Vagina (tissue), 2 donors: ENCODE measurements at places on chromosomes 2 and 18. TPM values are rescaled to one million over a fixed set of nuclear protein-coding genes. Genes with fewer than 3 reads are reported as not detected.

GRCh38 chr2:86305195-86305914, 32.1 kb downstream of the REEP1 start:
- no peak overlapping the region for H3K4me3 ChIP-seq
- H3K27me3 ChIP-seq = no peaks in the 10 kb centered on the region
- no peak overlapping the region for H3K27ac ChIP-seq
- no peak for DNase-seq

Gene GAD1
- not detected for total RNA-seq

DNA sequence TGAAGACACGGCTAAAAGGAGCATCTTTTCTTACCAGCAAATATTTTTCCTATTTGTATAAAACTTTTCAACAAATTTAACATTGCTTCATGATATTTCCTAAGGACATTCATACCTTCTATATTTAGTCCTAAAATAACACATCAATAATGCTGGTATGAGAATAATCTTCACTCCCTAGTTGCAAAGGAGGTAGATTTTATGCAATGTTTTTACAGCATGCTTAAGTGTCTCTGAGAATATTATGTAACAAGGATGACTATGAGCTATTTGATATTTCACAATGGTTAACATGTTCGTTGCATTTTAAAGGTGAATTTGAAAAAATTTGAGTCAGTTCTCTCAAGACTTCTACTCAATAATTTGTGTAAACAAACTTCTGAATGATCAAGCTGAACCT, 506.7 kb downstream of the NUP35 start:
- H3K27me3 ChIP-seq = no peaks in the 10 kb centered on the region
- DNase-seq = no peak
- no peak overlapping the region for H3K27ac ChIP-seq
- no peaks in the 10 kb centered on the region for H3K4me1 ChIP-seq
- H3K4me3 ChIP-seq = no peak overlapping the region
- no peaks in the 10 kb centered on the region for H3K36me3 ChIP-seq

Gene CFAP221
- total RNA-seq = 3.9 TPM

GRCh38 chr18:56286775-56287325, 351.5 kb downstream of the TXNL1 start:
- no peaks in the 10 kb centered on the region for H3K4me1 ChIP-seq
- no peaks in the 10 kb centered on the region for H3K36me3 ChIP-seq
- H3K27ac ChIP-seq = no peak overlapping the region
- no peak for DNase-seq
- H3K4me3 ChIP-seq = no peak overlapping the region
- no peaks in the 10 kb centered on the region for H3K27me3 ChIP-seq

DNA sequence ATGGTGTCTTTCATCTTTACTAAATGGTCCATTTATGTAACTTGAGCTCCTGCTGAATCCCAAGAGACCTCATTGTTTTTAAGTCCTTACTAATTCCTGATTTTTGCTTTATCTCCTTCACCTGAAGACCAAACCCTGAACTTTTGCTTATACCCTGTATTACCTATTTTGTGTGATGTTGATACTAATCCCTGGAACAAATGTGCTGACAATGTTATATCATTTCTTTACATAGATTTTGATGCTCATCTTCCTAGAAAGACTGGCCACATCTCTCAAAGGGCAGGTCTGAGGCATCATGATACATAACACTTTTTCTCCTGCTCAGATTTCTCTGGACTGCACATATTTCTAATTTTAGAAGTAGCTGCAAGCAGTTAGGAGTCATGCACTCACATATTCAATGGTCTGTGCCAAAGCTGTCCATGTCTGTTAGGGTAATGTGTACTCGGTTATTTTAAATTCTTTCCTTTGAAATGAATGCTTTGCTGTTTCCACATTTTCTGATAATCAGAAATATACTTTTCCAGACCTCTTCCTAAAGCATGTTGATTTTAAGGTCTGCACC, 427.9 kb upstream of the HNRNPA3 start:
- H3K27ac ChIP-seq = no peak overlapping the region
- H3K4me3 ChIP-seq = no peak overlapping the region
- H3K27me3 ChIP-seq = no peaks in the 10 kb centered on the region
- no peak for DNase-seq

- no peak overlapping the region for H3K4me3 ChIP-seq
- no peaks in the 10 kb centered on the region for H3K36me3 ChIP-seq
- H3K27ac ChIP-seq = no peak overlapping the region
- H3K27me3 ChIP-seq = no peaks in the 10 kb centered on the region
- DNase-seq = no peak
Measured at GRCh38 chr2:86213056-86213455, 13.8 kb downstream of the MRPL35 start.

Gene TMEM17
- total RNA-seq = 0.98 TPM

Gene ARL4C
- 17.4 TPM for total RNA-seq

DNA sequence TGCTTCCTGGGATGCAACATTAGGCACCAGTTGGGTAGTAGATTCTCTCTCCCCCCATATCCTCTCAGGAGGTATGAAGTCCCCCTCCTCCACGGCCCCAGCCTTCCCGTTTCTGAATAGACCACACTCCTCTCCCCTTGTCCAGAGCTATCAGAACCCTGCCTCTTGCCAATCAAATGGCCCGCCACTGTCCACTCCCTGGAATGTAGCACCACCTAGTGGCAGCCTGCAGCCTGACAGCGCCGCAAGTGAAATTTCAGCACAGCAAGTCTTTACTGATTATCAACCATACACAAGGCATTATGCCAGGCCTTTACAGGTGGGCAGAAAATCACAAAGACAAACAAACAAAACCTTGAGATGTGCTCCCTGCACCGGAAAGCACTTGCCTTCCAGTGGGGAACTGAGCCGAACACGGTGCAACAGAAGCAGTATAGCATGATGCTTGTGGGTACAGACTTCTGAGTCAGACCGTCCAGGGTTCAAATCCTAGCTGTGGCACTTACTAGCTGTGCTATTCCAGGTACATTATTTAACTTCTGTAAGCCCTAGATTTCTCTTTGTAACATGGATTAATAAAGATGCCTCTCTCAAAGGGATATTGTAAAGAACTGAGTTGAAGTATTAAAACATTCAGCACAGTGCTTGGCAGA, 174.0 kb downstream of the SMAD2 start:
- H3K4me3 ChIP-seq = no peak overlapping the region
- no peak for DNase-seq

Gene DYNC2LI1
- total RNA-seq = 29.7 TPM

DNA sequence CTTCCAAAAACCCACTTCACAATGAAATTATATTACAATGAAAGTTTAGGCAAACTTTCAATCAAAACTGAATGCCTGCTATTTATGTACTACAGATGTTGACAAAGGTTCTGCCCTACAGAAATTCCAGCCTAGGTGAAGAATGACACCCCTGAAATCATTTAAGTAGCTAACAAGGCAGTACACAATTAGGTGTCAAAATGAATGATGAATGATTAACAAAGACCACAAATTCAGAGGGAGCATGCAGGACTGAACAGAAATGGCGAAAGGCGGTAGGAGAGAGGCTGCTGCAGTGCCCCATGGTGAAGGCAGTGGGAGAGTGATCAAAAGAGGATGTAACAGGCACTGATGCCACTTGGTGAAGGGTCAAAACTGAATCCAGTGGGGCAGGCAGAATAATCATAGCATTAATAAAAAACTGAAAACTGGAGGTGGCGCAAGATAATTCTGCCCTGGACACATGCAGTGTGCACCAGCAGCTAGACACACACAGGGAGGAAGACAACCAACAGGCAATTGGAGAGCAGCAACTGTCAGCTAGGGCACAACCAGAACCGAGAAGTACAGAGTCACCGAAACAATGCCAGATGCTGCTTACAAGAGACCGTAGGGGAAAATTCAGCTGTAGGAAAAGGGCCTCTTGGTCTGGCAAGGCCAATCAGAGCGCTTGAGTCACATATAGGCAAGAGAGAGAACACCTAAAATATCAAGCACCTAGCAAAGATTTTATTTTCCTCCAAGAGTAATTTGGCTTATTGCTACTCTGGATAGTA, 4.5 kb downstream of the TMEM131 start:
- DNase-seq = no peak
- no peak overlapping the region for H3K27ac ChIP-seq
- no peaks in the 10 kb centered on the region for H3K27me3 ChIP-seq
- peaks cover 43% of the 10 kb centered on the region for H3K4me1 ChIP-seq
- no peaks in the 10 kb centered on the region for H3K36me3 ChIP-seq

- H3K4me3 ChIP-seq = no peak overlapping the region
- H3K27me3 ChIP-seq = no peaks in the 10 kb centered on the region
- no peaks in the 10 kb centered on the region for H3K36me3 ChIP-seq
- H3K27ac ChIP-seq = no peak overlapping the region
- H3K4me1 ChIP-seq = no peaks in the 10 kb centered on the region
Measured at GRCh38 chr2:88810017-88810416, 118.5 kb downstream of the RPIA start.

DNA sequence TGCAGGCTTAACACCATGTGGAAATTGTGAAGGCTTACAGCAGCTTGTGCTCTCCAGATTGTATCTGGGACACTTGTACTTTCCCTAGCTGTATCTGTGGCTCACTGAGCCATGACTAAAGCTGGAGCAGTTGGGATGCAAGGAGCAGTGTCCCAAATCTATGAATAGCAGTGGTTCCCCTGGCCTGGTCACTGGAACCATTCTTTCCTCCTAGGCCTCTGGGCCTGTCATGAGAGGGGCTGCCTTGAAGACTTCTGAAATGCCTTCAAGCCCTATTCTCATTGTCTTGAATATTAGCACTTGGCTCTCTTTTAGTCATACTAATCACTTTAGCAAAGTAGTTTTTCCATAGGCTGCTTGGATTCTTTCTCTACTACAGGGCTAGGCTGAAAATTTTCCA, 186.8 kb upstream of the LRATD1 start:
- no peaks in the 10 kb centered on the region for H3K36me3 ChIP-seq
- H3K27me3 ChIP-seq = no peaks in the 10 kb centered on the region
- no peak overlapping the region for H3K27ac ChIP-seq
- DNase-seq = no peak
- H3K4me3 ChIP-seq = no peak overlapping the region
- no peaks in the 10 kb centered on the region for H3K4me1 ChIP-seq

GRCh38 chr2:101200676-101201075, 49.5 kb upstream of the TBC1D8 start:
- H3K27ac ChIP-seq = no peak overlapping the region
- DNase-seq = no peak
- H3K4me1 ChIP-seq = no peaks in the 10 kb centered on the region
- H3K27me3 ChIP-seq = no peaks in the 10 kb centered on the region
- no peaks in the 10 kb centered on the region for H3K36me3 ChIP-seq
- no peak overlapping the region for H3K4me3 ChIP-seq

Gene ANXA4
- 63.6 TPM for total RNA-seq

Gene IL1RL1
- 10.6 TPM for total RNA-seq

GRCh38 chr2:20537423-20538307, 90.8 kb downstream of the RHOB start:
- H3K4me1 ChIP-seq = peaks cover 10% of the 10 kb centered on the region
- DNase-seq = no peak
- no peaks in the 10 kb centered on the region for H3K36me3 ChIP-seq
- no peaks in the 10 kb centered on the region for H3K27me3 ChIP-seq

Gene HJURP
- total RNA-seq = 2.2 TPM

- no peaks in the 10 kb centered on the region for H3K36me3 ChIP-seq
- no peaks in the 10 kb centered on the region for H3K27me3 ChIP-seq
- DNase-seq = no peak
- no peak overlapping the region for H3K27ac ChIP-seq
- H3K4me1 ChIP-seq = no peaks in the 10 kb centered on the region
- H3K4me3 ChIP-seq = no peak overlapping the region
Measured at GRCh38 chr18:179499-179898, 21.1 kb downstream of the USP14 start.

- H3K4me1 ChIP-seq = no peaks in the 10 kb centered on the region
- H3K36me3 ChIP-seq = no peaks in the 10 kb centered on the region
- no peak overlapping the region for H3K27ac ChIP-seq
- DNase-seq = no peak
Measured at GRCh38 chr2:131584940-131585339, 57.3 kb downstream of the CCDC74A start.

GRCh38 chr18:21205695-21206094, 36.3 kb upstream of the GREB1L start:
- no peak for DNase-seq
- H3K27me3 ChIP-seq = no peaks in the 10 kb centered on the region
- H3K27ac ChIP-seq = no peak overlapping the region
- H3K36me3 ChIP-seq = no peaks in the 10 kb centered on the region

GRCh38 chr2:46334389-46335271, 37.4 kb downstream of the EPAS1 start:
- no peak for DNase-seq
- no peaks in the 10 kb centered on the region for H3K27me3 ChIP-seq
- H3K4me3 ChIP-seq = peak overlapping the region; percentile 24
- peak overlapping the region; percentile 82 for H3K27ac ChIP-seq
- no peaks in the 10 kb centered on the region for H3K36me3 ChIP-seq
- peaks cover 99% of the 10 kb centered on the region for H3K4me1 ChIP-seq

GRCh38 chr2:63590626-63591408, 2.1 kb downstream of the MDH1 start:
- H3K36me3 ChIP-seq = no peaks in the 10 kb centered on the region
- H3K4me3 ChIP-seq = no peak overlapping the region
